ENCODE measurements at places on chromosomes 1 and 21.

DNA sequence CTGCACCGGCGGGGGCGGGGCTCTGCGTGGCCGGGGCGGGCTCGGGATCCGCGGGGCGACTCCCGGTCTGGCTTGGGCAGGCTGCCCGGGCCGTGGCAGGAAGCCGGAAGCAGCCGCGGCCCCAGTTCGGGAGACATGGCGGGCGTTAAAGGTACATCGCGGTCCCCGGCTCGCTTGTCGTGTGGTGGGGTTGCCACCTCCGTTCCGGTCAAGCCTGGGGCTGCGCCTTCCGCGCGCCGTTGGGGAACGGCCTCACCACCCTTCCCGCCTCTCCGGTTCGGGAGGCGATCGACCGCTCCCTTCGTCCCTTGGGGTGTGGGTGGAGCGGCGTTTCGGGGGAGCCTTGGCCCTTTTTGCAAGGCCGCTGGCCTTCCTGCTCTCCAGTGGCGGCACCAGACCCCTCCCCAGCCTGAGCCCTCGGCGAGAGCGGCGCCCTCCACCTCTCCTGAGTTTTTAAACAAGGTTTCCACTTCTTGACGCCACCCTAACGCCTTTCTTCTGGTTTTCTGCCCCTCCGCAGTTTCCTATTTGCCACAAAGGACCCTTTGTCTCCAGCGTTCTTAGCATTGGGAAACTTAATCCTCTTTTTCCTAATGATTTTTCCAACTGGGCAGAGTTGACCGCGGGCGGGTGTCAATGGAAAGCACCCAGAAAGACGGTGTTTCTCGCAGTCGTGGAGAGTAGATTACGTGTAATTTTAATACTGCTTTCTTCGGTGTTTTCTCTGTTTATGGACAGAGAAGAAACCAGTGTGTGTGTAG is at the start of the genes LEPR and LEPROT:
Gene LEPR (plus strand): TSS at position 79 of the 761 bp plus-strand sequence. CDS start 144,898 bp downstream, outside the sequence.
Gene LEPROT (plus strand): TSS at position 79 of the 761 bp plus-strand sequence. CDS start 57 bp downstream, at position 136.
- no peak for DNase-seq

- DNase-seq, result no peak
Observed at GRCh38 chr1:70317087-70317486, 37.4 kb downstream of the ANKRD13C start.

DNA sequence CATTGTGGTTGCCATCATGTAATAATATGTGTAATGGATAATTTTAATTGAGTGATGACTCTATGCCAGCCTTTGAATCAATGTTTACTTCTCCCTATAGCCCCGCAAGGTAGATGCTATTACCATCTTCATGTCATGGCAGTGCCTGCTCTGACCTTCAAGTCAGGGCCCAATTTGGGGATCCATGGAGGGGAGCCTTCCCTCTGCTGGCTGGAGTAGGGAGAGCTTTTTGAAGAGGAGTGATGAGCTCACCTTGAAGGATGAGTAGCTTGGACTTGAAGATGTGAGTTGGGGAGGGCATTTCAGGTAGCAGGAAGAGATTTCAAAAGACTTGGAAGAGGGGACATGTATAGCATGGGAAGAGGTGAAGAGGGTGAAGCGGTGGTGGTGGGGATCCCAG is 189.2 kb downstream of the FOXD2 start:
- no peak for DNase-seq

GRCh38 chr1:113811156-113811887 is 954 bp downstream of the RSBN1 start:
- DNase-seq, result peak; percentile 23

DNA sequence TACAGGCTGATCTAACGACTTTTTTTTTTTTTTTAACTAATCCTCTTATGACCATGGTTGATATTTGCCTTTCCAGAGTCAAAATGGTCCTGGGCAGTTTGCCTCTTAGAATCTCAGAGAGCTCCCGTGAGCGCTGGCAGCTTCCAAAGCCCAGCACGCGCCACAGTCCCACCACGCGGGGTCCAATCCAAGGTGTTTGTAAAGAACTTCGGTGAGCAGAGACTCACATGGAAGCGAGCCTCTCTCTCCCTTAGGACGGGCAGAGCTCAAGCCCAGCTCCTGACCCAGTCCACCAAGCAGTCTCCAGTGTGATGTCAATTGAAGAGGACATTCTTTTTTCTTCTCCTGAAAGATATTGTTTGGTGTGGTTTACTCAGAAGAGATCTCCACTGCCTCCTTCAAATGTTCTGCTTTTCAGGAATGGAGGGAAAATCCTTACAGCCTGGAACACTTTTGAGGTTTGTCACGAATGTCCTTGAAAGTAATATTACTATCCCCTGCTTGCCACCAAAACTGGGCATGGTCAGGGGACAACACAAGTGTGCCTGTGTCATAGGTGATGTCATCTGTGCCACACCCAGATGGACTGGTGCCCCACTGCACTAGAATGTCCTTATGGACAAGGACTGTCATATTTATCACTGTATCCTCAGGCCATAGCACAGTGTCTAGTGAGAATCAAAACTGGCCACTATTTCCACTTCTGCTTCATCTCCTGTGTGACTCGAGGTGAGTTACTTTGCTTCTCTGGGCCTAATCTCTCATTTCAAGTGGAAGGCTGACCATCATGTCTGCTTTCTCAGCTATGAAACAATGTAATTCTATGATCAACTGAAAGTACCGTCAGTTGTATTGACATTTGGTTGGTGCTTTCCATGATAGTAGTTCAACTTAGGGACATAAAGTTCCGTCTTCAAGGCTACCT is 97.4 kb upstream of the EDEM3 start:
- no peak for DNase-seq

DNA sequence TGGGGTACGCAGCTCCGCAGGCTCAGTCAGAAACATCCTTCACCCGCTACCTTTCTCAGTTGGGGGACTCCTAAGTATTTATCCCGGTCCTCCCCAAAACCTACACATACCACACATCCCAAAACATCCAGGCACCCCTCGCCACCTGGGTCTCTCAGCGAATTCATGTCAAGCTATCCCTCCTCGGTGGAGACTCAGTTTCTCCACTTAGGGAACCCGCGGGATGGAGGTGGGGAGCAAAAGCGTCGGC is 1.3 kb upstream of the ZBTB7B start:
- DNase-seq, result no peak

- DNase-seq, result no peak
Observed at GRCh38 chr21:32705139-32705538, 22.7 kb downstream of the SYNJ1 start.

GRCh38 chr1:229572286-229572685 is 13.8 kb upstream of the ABCB10 start:
- no peak for DNase-seq

DNA sequence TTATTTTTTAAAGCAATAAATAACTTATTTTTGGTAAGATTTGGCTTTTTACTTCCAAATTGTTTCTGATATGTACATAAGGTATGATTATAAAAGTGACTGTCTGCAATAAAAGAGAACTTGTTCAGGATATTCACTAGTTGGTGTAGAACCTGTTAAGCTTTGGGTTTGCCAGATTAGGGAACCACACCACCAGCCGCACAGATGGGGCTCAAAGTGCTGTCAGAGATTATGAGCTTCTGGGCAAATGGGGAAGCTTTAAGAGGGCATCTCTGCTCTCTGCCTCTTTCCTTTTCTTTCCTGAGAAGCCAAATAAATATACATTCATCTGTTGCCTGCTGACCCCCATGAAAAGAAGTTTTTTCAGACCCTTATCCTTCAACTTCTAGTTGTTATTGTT is 25.4 kb downstream of the IVNS1ABP start:
- DNase-seq, result no peak

GRCh38 chr1:170356585-170356984 is 175.4 kb upstream of the GORAB start:
- no peak for DNase-seq

DNA sequence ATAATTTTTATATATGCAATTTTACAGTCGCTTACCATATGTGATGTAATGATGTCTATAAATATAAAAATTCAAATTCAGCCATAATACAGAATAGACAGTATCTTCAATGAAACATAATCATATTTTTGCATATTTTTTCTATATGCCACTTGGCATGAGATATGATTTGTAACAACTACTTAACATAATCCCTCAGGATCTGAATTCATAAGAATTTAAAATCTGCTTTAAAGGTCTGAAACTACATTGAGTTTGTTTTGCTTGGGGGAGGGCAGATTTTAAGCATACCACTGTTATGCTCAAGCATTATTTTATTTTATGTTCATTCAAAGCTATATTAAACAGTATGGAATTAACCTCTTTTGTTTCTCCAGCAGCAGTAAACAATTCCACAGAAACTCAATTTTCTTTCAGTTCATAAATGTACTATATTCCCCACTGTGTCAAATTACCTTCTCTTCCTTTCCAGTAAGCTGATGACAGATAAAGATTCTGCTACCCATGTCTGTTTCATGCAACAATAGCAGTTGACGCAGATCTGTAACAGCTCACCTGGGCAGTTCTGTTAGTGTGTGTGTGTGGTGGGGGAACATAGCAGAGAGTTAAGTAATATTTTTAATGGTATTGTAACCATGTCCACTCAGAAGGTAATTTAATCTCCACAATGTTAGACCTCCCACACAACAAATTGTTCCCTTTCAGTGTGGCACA is 224.8 kb downstream of the NTNG1 start:
- no peak for DNase-seq

DNA sequence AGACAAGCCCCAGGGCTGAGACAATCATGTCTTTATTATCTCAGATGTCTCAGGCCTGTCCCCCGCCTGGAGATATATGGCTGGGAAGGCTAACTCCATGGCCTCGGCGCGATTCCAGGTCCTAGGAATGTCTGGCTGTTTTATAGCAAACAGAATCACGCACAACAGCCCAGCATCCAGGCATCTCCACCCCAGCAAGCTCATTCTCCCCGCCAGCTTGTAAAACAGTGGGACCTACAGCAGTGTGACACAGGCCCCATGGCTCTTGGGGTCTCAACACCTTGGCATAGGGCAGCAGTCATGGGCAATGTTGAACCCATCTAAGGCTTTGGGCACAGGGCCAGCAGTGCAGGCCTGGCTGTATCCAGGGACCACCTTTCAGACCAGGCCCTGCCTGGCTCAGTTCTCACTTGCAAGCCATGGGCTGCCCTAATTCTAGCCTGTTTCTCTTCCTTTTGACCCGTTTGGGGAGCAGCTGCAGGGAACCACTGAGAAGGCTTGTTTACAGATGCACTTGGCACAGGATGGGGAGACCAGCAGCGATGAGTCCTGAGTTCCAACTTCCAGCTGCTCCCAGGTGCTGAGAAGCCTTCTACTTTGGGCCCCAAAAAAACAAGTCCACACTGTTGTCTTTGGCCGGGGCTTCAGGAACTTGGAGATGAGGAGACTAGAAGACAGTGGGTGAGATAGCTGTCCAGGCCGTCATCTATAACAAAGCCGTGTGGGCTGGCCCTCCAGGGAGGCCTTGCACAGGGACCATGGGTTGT is 34.4 kb downstream of the WNT4 start:
- DNase-seq, result no peak

GRCh38 chr1:182087304-182087703 is 25.8 kb upstream of the ZNF648 start:
- DNase-seq, result no peak

GRCh38 chr1:246032984-246033383 is 474.1 kb downstream of the SMYD3 start:
- no peak for DNase-seq

DNA sequence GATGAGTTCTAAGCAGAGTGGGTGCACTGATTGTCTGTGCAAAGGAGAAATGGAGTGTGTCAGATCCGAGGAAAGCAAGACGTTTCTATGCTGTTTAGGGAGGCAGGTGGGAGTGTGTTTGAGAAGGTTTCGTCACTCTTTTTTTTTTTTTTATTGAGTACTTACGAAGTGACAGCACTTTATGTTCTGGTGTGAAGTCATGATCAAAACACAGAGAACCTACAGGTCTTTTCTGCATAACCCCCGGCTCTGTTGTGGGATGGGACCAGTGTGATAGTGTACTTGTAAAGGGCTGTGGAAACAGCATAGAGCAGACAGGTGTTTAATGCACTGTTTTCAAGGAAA is 26.7 kb downstream of the MIA3 start:
- no peak for DNase-seq

DNA sequence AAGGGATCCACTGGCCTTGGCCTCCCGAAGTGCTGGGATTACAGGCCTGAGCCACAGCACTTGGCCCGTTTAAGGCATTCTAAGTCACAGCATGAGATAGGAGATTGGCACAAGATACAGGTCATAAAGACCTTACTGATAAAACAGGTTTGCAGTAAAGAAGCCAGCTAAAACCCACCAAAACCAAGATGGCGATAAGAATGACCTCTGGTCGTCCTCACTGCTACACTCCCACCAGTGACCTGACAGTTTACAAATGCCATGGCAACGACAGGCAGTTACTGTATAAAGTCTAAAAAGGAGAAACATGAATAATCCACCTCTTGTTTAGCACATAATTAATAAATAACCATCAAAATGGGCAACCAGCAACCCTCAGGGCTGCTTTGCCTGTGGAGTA is 33.3 kb upstream of the RCC2 start:
- no peak for DNase-seq

DNA sequence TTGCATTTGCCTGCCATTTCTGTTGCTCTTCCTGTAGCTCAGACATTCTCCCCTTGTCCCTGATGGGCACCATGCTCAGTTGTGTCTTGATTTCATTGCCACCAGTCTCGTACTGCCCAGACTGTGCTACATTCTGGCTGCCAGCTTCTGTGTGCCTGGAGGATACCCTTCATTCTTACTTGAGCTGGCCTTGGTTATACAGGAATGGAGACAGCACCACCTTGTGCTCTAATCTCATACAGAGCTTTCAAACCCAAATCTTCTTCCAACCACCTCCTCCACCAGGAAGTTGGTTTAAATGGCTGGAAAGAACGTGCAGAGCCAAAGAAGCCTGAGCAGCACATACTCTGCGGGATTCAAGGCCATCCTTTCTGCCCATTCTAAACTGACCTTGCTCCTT is 165.3 kb downstream of the SLC35F3 start:
- DNase-seq, result no peak

- DNase-seq, result no peak
Observed at GRCh38 chr1:119253366-119253765, 112.9 kb upstream of the WARS2 start.

DNA sequence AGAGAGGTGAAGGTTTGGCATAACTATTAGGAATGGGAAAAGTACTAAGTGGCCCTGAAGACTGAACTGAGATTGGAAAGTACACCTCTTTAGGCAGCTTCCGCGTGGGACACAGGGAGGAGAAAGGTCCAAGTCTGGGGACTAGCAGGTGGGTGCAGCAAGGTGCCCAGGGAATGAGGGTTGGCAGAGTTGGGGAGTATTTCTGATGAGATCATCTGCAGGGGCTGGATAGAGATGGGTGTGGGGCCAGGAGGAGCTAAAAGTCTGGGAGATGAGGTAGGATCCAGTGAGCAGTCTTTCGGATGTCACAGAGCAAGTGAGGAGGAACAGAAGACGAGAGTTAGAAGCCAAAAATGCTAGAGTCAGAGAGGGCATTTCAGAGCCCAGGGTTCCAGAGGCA is 36.1 kb downstream of the CDCA8 start:
- DNase-seq, result no peak

- no peak for DNase-seq
Observed at GRCh38 chr1:208643005-208643597, 398.9 kb upstream of the PLXNA2 start.
